CD14-positive monocyte (primary cell): ENCODE measurements at places on chromosomes 5 and 9. TPM values are rescaled to one million over a fixed set of nuclear protein-coding genes. Genes with fewer than 3 reads are reported as not detected.

- no peak overlapping the region for H3K4me3 ChIP-seq
- H3K36me3 ChIP-seq: peaks cover 33% of the 10 kb centered on the region
- no peak for DNase-seq
- no peaks in the 10 kb centered on the region for H3K27me3 ChIP-seq
- H3K27ac ChIP-seq: peak overlapping the region; percentile 11
Measured at GRCh38 chr9:93446073-93446472, 5.4 kb upstream of the FAM120A start.

- peak overlapping the region; percentile 53 for H3K4me3 ChIP-seq
- no peaks in the 10 kb centered on the region for H3K27me3 ChIP-seq
- peak; percentile 77 for DNase-seq
- no peaks in the 10 kb centered on the region for H3K36me3 ChIP-seq
- peaks cover 36% of the 10 kb centered on the region for H3K4me1 ChIP-seq
Measured at GRCh38 chr9:3507395-3508077, 18.3 kb downstream of the RFX3 start.

PCSK1 gene
- polyA plus RNA-seq: not detected

IFNA21 gene
- not detected in 2 replicates for polyA plus RNA-seq

CFAP77 gene
- not detected for polyA plus RNA-seq

LNPEP gene
- polyA plus RNA-seq: 2.9 and 9.2 TPM in 2 replicates
